ENCODE measurements at places on chromosomes 16 and 17.

GRCh38 chr17:67041941-67042899, 2.1 kb upstream of the CACNG1 start:
- no peak for DNase-seq

DNA sequence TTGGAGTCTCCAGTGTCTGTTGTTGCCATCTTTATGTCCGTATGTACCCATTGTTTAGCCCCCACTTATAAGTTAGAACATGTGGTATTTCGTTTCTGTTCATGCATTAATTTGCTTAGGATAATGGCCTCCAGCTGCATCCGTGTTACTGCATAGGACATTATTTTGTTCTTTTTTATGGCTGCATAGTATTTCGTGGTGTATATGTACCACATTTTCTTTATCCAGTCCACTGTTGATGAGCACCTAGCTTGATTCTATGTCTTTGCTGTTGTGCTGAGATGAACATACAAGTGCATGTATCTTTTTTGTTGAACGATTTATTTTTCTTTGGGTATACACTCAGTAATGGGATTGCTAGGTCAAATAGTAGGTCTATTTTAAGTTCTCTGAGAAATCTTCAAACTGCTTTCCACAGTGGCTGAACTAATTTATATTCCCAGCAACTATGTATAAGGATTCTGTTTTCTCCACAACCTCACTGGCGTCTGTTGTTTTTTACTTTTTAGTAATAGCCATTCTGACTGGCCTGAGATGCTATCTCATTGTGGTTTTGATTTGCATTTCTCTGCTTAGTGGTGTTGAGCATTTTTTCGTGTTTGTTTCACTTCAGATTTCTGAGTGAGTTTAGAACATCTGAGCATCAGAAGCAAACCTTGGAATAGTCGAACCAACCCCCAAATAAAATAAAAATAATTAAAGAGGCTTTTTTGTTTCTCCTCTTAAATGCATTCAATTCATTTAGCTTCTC, 304.7 kb downstream of the ZFHX3 start:
- no peak for DNase-seq

DNA sequence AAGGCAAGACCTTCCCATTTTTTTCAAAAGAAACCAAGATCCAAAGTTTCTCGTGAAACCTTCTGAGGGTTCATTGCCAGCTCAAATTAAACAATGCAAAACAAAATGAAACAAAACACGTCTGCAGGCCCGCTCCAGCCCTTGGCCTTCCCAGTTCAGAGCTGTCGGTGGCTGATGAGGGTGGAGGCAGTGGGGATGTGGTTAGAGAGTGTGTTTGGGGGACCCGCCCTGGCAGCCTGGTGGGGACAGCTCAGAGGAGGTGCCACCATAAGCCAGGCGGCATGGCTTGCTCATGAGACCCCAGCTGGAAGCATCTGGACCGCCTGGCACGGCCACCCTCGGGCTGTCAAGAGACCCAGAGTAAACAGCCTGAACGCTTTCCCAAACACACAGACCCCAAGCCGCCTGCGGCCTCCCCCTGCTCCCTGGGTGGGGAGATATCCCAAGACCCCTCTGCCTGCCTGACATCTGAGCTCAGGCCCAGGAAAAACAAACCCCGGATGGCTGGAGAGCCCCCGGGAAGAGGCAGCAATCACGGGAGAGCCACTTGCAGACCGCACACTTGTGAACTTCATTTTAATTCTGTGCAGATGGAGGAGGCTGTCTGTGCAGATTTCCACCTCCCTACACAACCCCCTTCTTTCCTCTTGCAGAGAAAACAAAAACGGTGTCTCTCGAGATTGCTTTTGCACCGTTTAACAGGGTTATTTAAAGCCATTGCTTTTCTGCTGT, 35.4 kb upstream of the LITAF start:
- no peak for DNase-seq

GRCh38 chr16:68093816-68094613, 8.8 kb downstream of the NFATC3 start:
- no peak for DNase-seq

- DNase-seq: no peak
Measured at GRCh38 chr16:88639231-88640038, 1.1 kb downstream of the IL17C start.

DNA sequence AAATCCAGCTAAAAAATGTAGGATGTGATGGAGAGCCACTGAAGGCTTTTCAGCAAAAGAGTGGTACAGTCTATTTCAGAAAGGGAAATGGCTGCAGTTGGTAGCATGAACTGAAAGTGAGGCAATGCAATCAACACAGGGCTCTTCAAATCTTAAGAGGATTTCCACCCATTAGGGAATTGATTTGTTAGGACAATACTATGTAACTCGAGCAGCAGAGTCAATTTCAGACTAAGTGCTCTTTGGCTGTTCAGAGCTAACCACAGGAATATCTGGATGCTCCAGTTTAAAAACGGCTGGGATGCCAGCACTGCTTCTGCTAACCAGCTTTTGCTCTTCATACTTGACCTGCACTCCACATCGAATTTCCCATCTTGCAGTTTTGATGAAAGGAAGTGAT, 24.6 kb downstream of the CACNG1 start:
- DNase-seq: no peak

DNA sequence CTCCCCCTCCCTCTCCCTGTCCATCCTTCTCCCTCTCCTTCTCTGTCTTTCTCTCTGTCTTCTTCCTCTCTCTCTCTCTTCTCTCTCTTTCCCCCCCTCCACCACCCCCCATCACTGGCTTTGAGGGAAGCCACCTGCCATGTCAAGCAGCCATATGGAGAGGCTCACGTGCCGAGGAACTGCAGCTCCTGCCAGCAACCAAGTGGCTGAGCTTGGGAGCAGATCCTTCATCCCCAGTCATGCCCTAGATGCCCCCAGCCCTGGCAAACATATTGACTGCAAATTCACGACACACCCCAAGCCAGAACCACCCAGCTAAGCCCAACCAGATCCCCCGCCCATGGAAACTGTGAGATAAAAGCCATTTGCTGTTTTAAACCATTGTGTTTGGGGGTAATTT, 40.9 kb upstream of the RBFOX3 start:
- no peak for DNase-seq

Measured in stimulated activated CD4-positive, alpha-beta T cell treated with anti-CD3 and anti-CD28 coated beads, Interleukin-1b, Interleukin-23, amount 100 ng/mL, for 24 hours (primary cell).